ENCODE measurements at places on chromosomes 11 and 22. TPM values are rescaled to one million over a fixed set of nuclear protein-coding genes. Genes with fewer than 3 reads are reported as not detected.

The LRP4 gene
- total RNA-seq: 2.9 TPM

DNA sequence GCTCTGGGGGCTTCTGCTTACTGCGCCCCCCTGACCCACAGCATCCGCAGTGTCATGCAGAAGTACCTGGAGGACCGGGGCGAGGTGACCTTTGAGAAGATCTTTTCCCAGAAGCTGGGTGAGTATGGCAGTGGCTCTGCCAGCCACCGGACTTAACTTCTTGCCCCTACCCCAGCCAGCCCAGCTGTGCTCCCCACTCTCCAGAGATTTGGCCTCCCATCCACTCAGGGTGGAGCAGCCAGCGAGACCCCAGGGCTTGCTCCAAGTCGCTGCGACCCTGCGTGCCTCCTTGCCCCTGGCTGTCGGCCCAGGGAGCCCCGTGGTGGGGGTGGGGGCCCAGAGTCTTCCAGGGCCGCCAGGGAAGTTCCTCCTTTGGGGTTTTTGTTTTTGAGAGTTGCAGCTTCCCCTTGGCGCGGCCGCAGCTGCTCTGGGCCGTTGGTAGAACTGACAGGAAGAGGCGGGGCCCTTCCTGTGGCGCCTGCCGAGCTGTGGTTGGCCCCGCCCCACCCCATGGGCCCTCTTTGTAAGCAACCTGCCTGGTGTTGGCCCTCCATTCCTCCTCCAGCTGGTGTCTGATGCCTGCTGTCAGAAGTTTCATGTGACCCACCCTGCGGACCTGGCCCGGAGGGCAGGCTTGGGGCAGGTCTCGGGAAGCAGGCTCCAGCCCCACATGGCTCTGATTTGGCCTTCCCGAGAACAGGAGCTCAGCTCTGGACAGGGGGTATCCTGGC lies 11.1 kb downstream of the GRK2 start:
- DNase-seq: peak; percentile 88
- H3K4me3 ChIP-seq: peak overlapping the region; percentile 75
- H3K27me3 ChIP-seq: no peaks in the 10 kb centered on the region
- peak overlapping the region; percentile 87 for H3K27ac ChIP-seq
- H3K4me1 ChIP-seq: peaks cover 13% of the 10 kb centered on the region

The C11orf87 gene
- 0.76 TPM for total RNA-seq

- H3K4me1 ChIP-seq: peaks cover 20% of the 10 kb centered on the region
- no peaks in the 10 kb centered on the region for H3K27me3 ChIP-seq
- no peak for DNase-seq
- no peaks in the 10 kb centered on the region for H3K36me3 ChIP-seq
Measured at GRCh38 chr11:10925149-10925926, 67.5 kb upstream of the ZBED5 start.

The MED15 gene
- 40.0 TPM for total RNA-seq

- H3K27ac ChIP-seq: no peak overlapping the region
- peaks cover 15% of the 10 kb centered on the region for H3K36me3 ChIP-seq
- H3K27me3 ChIP-seq: no peaks in the 10 kb centered on the region
- peaks cover 18% of the 10 kb centered on the region for H3K4me1 ChIP-seq
Measured at GRCh38 chr11:116774661-116775060, 1.9 kb upstream of the BUD13 start.

DNA sequence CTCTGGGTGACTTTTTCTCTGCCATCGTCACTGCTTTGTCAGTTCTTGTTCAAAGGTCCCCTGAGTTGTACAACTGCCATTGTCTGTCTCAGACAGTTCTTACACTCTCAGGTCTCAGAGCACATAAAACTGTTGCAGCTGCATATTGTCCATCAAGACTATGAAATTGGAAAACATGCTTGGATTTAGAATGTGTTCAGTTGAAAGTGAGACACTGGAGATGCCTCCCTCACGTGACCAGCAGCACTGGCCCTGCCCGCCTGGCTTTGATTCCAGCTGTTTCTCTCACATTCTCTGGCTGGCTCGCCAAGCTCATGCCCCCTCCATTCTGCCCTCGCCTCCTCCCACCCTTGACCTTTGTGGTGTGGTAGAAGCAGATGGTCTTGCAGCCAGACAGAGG lies 244.2 kb downstream of the NTM start:
- H3K4me3 ChIP-seq: no peak overlapping the region
- peaks cover 27% of the 10 kb centered on the region for H3K4me1 ChIP-seq
- H3K27me3 ChIP-seq: no peaks in the 10 kb centered on the region
- DNase-seq: no peak
- no peaks in the 10 kb centered on the region for H3K36me3 ChIP-seq

The GLB1L2 gene
- not detected for total RNA-seq

The OR51E2 gene
- not detected for total RNA-seq

The ART1 gene
- not detected for total RNA-seq

DNA sequence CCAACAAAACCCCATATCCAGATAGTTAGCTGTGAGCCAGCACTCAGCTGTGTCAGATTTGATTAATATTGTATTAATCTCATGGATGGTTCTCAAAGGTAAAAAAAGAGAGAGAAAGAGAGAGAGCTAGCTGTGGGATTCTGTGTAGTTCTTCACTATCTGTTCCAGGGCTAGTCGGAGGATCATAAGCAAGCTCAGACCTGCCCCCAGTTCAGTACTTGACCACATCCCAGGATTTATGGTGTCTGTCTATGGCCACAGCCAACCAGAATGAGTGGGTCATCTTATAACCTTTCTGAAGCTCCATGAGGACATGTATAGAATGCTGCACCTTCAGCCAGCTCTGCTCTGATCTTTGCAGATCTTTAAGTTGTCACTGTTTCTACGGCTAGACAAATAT lies 13.5 kb upstream of the B3GNT6 start:
- H3K27me3 ChIP-seq: no peaks in the 10 kb centered on the region
- DNase-seq: no peak
- H3K4me3 ChIP-seq: no peak overlapping the region
- H3K27ac ChIP-seq: no peak overlapping the region
- no peaks in the 10 kb centered on the region for H3K36me3 ChIP-seq

The POU2F3 gene
- total RNA-seq: not detected

DNA sequence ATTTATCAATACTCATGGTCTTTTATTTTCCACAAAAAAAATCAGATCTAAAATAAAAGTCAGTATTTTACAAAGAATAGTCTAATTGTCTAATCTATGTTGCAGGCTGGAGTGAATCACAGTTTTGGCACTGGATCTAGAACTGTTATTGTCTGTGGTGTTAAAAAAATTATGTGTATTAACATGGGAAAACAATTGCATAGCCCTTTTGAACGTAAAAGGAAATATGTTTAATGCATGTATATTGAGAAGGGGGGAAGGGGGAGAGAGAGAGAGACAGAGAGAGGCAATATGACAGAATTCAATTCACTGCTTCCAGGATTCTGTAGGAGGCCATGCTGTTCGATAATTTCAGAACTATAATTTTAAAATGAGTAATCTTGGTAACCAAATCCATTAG lies 324.9 kb upstream of the CCDC90B start:
- no peak overlapping the region for H3K27ac ChIP-seq
- no peak overlapping the region for H3K4me3 ChIP-seq
- no peaks in the 10 kb centered on the region for H3K27me3 ChIP-seq
- 0 out of 2 replicates have a peak, but pooled peaks cover 8% of the 10 kb centered on the region for H3K4me1 ChIP-seq
- peak; percentile 40 for DNase-seq
- H3K36me3 ChIP-seq: no peaks in the 10 kb centered on the region

GRCh38 chr22:26466196-26466595 lies 17.4 kb downstream of the HPS4 start:
- peaks cover 17% of the 10 kb centered on the region for H3K36me3 ChIP-seq
- peak; percentile 29 for DNase-seq
- no peak overlapping the region for H3K27ac ChIP-seq
